ENCODE measurements at places on chromosomes 3 and 15.

- DNase-seq = no peak
Measured at GRCh38 chr3:113602836-113603235, 70.5 kb downstream of the SIDT1 start.

- DNase-seq = no peak
Measured at GRCh38 chr3:8662594-8662993, 18.0 kb upstream of the SSUH2 start.

DNA sequence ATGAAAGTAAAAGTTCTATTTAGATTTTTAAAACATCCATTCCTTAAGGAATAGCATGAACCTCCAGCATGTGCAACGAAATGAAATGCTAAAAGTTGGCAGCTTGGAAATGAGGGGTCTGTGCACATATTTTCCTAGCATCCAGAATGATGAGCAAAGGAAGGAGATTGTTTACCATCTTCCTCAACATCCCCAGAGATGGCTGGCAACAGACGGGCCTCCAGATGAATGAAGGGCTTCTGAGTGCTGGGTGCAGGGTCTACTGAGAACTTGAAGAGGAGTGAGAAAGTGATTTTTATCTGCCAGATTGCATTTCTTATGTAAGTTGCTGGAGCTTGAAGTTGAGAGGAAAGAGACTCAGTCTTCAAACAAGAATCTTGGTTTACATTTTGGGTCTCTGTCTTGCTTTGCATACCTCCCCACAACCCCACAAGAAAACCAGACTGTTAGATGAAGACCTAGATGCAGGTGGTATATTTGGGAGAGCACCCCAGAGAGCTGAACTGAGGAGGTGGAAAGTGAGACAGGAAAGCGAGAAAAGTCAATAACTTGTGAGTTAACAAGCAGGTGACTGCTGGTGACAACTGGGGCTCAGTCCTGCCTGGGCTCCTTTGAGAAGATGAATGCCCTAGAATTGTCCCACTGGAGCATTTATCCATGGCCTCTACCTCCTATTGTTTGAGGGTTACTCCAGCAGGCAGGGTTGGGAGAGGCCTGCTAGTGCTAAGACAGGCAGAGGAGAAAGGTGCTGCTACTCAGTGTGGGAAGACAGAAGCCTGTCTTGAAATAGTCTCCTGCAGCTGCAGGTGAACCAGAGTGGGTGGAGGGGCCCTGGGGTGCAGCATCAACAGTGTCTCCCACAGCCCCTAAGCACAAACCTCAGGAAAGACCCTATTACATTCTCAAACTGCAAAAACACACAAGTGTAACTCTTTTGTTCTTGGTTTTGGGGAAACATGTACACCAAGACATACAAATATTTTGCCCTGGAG is 10.5 kb upstream of the CCK start:
- no peak for DNase-seq

- DNase-seq = no peak
Measured at GRCh38 chr3:9595877-9596276, 42.3 kb upstream of the LHFPL4 start.

DNA sequence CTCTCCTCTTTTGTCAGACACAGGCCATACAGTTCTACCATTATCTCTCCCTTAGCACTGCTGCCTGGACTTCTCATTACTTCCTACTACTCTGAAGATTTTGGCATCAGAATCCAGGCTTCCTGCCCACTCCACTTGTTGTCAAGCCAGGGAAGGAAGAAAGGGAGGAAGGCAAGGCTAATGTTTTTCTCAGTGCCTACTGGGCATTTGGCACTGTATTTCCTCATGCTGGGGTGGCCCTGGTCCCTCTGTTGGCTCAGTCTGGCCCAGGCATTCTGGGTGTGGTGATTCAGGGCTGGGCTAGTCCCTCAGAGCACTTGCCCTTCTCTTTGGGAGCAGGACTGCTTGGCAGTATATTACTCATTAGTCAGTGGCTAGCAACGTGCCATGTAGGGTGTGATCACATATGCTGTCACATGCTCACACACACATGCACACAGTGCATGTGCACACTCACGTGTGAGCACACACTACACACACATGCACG is 52.9 kb downstream of the BSN start:
- no peak for DNase-seq
